Brain pericyte (primary cell): ENCODE measurements at places on chromosomes 1 and 21.

DNA sequence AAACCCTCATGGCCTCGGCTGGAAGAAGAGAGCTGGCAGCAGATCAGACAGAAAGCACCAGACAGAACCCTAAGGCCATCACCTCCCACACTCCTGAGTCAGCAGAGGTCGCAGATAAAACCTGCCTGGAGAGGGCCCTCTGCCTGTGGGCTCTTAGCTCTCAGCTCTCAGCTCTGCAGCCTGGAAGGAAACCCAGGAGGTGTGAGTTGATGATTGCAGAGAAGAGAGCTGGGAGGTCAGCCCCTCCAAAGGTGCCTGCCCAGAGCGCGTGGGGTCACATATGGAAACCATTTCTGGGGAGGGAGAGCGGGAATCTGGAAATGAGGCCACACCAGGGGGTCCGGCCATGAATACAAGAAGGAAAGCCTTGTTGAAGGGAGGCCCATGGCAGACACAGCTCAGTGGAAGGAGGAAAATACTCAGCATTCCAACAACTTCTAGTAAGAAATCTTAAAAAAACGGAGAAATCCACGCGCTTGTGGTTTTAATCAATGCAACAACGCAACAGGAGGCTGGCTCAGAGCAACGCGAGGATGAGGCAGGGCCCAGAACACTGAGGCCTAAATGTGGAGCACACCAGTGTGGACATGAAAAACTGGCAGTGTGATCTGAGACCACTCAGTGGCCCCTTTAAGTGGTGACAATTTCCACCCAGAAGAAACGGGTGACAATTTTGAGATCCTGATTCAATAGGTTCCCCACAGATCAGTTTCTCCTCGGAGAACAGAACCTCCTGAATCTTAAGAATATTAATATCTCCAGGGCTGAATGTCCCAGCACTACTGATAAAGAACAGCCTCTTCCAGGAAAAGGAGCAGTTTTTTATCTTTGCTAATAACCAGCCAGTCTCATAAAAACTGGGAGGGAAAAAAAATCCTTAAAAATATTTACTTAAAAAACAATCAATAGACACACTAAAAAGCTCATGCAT is 45.7 kb downstream of the PSMG1 start:
- DNase-seq: peak; percentile 67

DNA sequence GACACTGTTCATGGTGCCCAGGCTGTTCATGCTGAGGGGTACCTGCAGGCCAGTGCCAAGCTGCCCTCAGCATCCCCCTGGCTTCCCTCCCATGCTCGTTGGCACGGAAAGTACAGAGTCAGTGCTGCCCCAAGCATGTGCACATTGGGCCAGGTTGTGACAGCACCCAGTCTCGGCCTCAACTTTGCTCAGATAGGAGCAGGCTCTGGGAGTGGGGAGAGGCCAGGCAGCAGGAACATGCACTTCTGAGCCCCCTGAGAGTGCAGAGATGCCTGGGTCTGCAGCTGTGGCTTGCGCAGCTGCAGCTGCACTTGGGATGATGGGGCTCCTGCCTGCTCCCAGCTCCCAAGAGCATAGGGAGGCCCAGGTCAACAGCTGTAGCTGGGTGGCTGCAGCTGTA is 966.4 kb upstream of the NCAM2 start:
- DNase-seq: no peak

DNA sequence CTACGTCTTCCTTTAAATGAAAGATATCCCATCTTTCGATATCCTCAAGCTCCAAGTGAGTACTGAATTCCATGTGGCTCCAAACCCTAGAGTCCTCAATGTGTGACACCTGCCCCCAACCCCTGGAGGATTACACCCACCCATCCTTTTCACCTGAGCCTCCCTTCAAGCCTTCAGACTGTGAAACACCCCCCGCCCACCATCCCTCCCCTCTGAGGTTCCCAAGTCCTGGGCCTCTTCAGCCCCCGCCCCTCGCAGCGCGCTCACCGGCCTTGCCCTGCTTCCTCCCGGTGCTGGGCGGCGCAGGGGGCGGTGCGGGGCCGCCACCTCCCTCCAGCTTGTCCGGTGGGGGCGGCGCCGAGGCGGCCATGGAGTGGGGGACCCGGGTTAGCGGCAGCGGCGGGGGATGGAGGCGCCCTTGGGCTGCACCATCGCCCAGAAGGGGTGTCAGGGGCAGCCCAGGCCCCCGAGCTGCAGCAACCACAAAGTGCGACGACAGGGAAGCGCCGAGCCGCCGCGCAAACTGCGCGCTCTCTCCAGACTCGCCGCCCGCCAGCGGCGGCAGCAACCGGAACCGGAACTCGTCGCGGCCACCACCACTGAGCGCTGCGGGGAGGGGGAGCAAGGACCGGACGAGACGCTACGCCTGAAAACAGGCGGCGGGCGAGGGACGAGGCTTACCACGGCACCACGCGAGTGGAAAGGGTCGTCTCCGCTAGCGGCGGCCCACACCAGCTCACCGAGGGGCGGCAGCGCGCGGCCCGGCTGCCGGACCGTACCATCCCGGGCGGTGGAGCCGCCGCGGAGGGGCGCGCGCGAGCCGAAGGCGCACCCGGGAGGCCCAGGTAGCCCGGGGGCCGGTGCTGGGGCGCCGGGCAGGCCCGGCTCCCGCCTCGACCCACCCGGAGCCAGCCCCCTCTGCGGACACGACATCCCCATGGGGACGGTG is at the start of gene PYGO2:
Gene PYGO2, minus strand, starts transcription at position 576 of the 949 bp plus-strand sequence. Its CDS starts 206 bp downstream, at position 370.
- DNase-seq: peak; percentile 55

DNA sequence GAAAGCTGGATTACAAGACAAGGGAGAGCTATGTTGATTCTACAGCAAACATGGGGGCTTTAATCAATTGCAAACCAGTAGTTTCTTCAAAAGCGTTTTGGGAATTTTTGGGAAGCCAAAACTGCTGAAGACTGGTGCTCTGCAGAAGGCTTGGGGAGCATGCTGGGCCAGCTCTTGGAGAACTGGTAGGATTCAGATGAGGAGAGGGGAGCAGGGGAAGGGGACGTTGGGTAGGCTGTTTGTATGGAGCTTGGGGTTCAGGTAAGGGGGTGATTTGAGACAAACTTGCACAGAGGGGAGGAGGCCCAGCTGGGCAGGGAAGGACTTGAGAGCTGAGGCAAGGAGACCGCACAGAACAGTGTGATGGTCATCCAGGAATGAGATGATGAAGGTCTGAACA is 2.6 kb upstream of the MYOG start:
- DNase-seq: no peak

GRCh38 chr21:29172282-29172681 is 41.8 kb downstream of the MAP3K7CL start:
- DNase-seq: no peak
